ENCODE measurements at places on chromosomes 3 and 15.

DNA sequence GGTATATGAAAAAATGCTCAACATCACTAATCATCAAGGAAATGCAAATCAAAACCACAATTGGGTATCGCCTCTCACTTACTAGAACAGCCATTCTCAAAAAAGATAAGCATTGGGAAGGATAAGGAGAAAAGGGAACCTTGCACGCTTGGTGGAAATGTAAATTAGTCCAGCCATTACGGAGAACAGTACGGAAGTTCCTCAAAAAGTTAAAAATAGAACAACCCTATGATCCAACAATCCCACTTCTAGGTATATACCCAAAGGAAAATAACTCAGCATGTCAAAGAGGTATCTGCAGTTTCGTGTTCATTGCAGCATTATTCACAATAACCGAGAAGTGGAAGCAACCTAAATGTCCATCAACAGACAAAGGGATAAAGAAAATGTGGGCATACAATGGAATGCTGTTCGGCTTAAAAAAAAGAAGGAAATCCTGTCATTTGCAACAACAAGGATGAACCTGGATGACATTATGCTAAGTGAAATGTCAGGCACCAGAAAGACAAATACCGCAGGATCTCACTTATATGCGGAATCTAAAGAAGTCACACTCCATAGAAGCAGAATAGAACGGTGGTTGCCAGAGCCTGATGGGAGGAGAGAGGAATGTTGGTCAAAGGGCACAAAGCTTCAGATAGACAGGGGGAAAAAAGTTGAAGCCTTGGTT lies 11.7 kb upstream of the CMTM7 start:
- no peak for DNase-seq

GRCh38 chr15:90647326-90647725 lies 69.8 kb upstream of the BLM start:
- peak; percentile 25 for DNase-seq

DNA sequence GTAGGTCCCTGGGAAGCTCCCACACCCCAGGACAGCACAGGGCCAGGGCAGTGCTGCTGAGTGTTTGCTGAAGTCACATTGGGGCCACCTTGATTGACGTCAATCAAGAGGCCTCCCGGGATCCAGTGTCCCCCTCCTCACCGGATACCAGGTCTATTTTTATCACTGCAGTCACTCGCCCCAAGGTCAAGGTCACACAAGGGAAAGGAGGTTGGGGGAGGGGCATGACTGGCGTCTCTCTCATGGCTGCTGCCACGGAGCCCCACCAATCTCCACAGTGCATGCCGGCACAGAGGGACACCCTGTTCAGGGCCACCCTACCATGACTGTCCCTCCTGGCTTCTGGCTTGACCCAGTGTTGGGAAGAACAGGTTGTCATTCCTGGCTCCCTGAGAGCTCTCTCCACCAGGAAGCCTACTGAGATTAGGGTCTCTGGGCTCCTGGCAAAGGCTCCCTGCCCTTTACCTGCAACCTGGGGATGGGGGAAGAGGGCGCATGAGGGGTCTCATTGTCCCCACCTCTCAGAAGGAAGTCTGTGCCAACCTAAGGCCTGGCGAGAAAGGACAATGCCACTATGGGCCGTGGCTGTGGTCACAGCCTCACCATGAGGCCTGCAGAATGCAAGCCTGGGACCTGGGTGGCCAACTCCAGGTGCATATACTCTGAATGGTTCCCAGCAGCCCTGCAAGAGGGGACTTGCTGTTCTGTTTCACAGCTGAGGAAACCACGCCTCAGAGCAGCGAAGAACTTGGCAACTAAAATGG lies 1.5 kb downstream of the MYL3 start:
- DNase-seq = no peak

DNA sequence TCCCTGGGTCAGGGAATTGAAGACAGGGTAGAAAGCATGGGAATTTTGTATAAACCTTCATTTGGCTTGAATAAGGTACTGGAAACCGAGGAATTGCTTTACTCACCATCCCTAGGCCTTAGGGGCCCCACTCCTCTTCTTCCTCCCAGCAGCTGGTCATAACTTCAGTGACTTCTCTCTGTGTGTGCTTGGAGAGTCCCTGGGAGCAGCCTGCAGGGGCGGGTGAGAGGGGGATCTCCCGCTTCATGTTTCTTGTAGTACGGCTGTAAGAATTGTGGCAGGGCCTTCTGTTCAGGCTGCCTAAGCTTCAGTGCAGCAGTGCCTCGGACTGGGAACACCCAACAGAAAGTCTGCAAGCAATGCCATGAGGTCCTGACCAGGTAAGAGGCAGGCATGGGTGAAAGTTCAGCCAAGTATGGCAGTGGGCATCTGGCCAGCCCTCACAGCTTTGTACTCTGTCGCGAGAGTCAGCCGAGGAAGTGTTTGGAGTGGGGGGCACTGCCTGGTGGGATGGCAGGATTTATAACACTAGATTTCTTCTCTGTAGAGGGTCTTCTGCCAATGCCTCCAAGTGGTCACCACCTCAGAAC lies 1.7 kb upstream of the DNAJC17 start:
- no peak for DNase-seq

DNA sequence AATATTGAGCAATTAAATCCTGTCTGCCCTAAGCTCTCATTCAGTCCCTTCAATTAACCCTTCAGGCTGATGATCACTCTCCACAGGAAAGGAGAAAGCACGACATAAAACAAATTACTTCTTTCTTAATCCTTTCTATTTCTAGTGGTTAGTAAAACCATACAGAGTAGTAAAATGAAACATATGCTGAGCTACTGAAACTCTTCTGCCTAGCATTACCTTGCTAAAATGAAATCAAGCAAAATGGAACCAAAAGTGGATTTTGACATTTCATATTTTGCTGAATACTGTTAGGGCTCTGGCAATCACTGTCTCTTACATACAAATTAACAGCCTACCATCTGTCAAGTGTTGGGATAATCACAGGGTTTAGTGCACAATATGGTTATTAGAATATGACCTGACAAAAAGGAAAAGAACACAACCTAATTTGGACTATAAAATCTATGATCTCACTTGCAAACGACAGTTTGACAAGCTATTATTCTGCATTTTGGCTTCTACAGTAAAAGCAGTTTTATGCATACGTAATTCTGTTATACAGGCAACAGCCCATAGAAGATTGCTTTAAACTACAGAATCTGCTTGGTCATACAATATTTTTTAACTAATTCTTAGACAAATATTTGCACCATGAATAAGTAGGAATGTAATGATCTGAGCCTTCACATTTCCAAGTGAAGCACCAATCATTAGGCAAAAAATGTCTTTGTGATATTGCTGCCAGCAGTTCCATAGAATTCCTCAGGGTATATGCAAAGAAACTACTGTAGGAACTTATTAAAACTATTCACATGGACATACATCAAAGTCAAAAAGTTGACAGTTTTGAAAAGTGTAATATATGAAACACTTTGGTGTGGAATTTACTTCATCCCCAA lies 105.0 kb downstream of the FHIT start:
- DNase-seq = no peak
